Activated T-helper 2 cell treated with anti-CD3 and anti-CD28 coated beads, Interferon-gamma antibody, Interleukin-2, Interleukin-4, amounts not matched to agents 10 μg/mL and 5 μg/mL and 100 μg/mL, durations not matched to agents 14 hours and 24 hours and 36 hours (primary cell): ENCODE measurements at places on chromosomes 6 and 20.
A peak's percentile ranks its signal among the peaks of the same experiment; 100 is the strongest.

GRCh38 chr20:64035066-64035932, 683 bp upstream of the C20orf204 start:
- H3K27me3 ChIP-seq = no peaks in the 10 kb centered on the region
- H3K27ac ChIP-seq = peak overlapping the region; percentile 96
- DNase-seq = peak; percentile 35
- H3K4me3 ChIP-seq = peak overlapping the region; percentile 62
- peaks cover 35% of the 10 kb centered on the region for H3K4me1 ChIP-seq

- H3K27me3 ChIP-seq = no peaks in the 10 kb centered on the region
- H3K27ac ChIP-seq = peak overlapping the region; percentile 84
- DNase-seq = no peak
Measured at GRCh38 chr20:20495729-20496503, 128.0 kb downstream of the INSM1 start.

DNA sequence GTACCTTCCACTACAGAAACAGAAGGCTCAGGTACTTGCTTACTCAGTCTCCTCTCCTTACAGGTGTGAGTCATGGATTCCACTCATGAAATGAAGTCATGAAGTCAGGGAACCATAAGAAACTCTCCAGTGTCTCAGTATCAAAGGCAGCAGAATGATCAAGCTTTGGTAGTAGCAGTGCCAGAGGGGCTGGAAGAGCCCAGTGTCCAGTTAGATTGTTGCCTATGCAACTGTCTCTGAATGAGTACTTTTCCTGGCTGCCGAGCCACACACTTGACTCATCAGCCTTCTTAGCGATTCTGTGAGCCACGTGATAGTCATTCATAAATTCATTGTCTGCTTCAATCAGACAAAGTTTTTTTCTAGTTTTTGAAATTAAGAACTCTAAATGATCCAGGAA, 52.2 kb upstream of the DTNBP1 start:
- peaks cover 9% of the 10 kb centered on the region for H3K36me3 ChIP-seq
- no peak for DNase-seq
- peaks cover 16% of the 10 kb centered on the region for H3K4me1 ChIP-seq
- peak overlapping the region; percentile 49 for H3K27ac ChIP-seq
- H3K27me3 ChIP-seq = no peaks in the 10 kb centered on the region
- no peak overlapping the region for H3K4me3 ChIP-seq

DNA sequence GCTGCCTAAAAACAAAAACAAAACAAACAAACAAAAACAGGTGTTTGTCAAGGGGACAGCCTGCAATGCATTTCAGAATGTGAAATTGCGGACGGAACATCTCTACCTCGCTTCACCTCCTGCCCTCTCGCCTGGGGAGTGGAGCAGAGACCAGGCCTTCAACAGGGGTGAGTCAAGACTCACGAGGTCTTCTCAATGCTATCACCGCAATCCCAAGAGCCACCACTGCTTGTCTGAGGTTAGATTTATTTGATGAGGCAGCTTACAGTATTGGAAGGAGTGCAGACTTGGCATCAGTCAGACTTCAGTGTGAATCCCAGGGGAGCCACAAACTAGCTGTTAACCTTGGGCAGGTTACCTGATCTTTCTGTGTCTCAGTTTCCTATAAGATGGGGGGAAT, 7.7 kb downstream of the GABRR1 start:
- no peaks in the 10 kb centered on the region for H3K36me3 ChIP-seq
- H3K4me3 ChIP-seq = no peak overlapping the region
- no peaks in the 10 kb centered on the region for H3K4me1 ChIP-seq
- H3K27me3 ChIP-seq = peaks cover 12% of the 10 kb centered on the region
